Stimulated activated CD4-positive, alpha-beta T cell treated with anti-CD3 and anti-CD28 coated beads, Interleukin-4, amount 100 ng/mL, for 1 hour (primary cell): ENCODE measurements at places on chromosomes 2 and 18.

DNA sequence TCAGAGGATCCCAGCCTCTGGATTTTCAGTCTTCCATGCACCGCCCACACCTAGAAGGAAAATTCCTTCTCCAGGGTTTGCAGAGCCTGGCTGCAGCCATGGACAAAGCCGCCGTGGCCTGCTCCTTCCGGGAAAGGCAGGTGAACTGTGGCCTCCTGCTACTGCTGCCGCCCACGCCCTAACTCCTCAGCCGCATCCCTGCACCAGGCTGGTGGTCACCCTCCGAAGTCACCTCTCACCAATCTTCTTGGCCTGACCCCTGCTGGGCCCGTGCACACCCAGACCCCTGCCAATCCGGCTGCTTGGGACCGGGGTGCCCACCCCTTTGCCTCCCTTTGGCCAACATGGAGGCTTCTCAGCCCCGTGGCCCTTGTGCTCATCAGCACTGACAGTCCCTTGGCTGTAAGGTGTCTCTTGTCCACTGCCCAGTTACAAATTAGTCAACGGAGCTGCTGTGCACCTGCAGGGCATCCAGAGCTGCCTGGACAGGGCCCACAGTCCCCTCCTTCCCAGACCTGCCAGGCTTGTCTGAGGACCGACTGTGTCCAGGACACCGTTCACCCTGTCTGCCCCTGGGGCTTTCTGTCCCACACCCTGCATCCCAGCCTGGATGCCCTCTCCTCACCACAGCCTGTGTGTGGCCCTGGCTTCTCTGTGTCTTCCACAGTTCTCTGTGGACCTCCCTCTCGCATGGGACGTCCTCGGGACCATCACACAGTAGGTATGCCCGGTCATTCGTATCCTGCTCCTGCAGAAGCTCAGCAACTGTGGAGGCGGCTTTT, 130.1 kb upstream of the TPO start:
- DNase-seq = no peak

DNA sequence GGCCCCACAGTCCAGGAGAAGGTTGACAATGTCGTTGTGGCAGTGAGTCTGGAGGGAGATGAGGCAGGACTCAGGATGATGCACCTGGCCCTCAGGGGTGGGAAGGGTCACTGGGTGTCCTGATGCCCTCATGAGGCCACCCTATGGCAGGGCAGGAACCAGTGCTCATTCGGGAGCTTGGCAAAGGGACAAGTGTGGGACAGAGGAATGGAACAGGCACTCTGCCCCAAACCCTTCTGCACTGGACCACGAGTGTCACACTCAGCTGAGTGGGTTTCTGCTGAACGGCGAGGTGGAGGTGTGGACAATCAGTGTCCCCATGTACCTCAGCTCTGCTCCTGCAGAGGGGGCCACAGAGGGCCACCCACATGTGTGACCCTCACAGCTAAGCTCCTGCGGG, 32.0 kb downstream of the ANKMY1 start:
- no peak for DNase-seq

GRCh38 chr2:139175510-139175909, 395.3 kb upstream of the NXPH2 start:
- DNase-seq = no peak

GRCh38 chr18:69963196-69963595, 15.5 kb upstream of the CD226 start:
- DNase-seq = no peak

DNA sequence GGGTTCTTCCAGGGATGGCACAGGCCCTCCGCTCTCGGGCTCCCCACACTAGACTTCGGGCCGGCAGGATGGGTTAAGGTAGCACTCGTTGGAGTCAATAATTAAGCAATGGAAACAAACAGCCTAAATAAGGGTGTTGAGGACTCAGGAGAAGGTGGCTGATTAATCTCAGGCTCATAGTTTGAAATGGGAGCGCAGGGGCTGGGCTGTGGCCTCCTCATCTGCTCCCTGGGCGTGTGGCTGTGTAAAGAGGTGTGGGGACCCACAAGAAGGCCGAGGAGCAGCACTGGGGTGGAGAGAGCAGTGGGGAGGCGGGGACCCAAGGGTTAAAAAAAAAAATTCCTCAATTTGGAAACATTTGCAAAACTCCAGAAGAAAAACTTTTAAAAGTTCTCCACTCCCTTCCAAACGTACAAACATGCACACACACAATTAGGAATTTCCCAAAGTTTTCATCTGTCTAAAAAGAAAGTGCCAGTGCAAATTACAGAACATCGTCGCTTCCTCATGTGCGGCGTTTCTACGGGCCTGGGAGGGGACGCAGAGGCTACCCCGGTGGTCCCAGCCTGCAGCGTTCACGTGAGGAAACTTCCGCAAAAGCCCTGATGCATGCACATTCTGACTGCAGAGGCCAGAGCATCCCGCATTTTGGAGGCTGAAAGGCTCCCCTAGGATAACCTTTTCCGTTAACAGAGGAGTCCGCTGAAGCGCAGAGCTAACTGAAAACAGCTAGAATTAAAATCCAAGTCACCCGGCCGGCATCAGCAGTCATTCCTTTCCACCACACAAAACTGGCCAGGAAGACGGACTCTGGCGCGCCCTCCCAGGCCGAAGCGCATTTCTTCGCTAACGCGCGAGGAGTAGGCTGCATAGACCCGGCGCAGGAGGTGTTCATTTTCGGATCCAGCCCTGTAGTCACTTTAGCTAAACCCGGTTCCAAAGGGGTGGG, 1.0 kb upstream of the TUBB6 start:
- DNase-seq = no peak

DNA sequence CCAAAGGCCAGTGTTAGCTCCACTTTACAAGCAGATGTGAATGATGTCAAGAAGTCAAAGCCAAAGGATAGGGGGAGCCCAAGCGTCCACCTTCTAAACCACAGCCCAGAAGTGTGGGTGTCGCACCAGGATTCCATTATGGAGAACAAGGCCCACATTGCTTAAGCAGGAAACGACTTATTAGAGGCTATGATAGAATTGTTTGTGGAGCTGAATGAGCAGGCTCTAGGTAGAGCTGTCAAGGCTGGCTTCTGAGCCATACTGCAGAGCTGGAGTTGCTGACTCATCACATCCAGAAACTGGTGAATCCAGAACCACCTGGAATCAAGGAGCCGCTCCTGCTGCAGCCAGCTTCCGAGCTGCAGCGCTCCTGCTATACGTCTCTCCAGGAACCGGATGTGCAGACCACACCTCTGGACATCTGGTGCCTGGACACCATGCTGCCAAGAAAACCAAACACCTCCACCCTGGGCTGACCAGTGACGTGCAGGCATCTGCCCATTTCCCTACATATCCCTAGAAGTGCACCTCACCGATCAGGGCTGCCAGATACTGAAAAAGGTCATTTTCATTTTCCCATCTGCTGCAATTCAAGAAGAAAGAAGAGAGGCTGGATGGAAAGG, 6.2 kb upstream of the TWIST2 start:
- DNase-seq = no peak

GRCh38 chr2:7417845-7418742, 500.9 kb downstream of the RNF144A start:
- DNase-seq = no peak

DNA sequence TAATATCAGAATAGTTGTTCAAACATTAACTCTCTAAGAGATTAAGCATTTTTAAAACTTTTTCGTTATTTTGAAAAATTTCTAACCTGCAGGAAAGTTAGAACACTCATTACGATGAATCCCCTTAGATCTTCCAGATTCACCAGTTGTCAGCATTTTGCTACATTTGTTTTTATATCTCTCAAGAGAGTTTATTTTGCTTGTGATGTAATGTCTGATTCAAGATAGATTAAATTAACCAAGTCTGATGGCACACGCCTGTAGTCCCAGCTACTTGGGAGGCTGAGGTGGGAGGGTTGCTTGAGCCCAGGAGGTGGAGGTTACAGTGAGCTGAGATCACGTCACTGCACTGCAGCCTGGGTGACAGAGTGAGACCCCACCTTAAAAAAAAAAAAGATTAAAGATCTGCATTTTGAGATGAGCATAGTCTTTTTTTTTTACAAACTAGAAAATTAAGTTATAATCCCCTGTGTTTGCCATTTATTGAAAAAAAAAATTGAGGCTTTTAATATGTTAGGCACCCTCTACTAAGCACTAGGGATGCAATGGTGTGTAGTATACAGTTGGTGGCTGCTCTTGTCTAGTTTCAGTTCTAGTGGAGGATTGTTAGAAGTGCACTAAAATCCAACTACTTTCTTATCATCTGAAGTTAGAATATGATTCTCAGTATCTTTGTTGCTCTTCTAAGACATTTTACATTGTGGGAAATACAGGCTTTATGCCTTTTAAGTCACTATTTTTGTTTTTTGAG, 20.9 kb downstream of the RAB10 start:
- no peak for DNase-seq

DNA sequence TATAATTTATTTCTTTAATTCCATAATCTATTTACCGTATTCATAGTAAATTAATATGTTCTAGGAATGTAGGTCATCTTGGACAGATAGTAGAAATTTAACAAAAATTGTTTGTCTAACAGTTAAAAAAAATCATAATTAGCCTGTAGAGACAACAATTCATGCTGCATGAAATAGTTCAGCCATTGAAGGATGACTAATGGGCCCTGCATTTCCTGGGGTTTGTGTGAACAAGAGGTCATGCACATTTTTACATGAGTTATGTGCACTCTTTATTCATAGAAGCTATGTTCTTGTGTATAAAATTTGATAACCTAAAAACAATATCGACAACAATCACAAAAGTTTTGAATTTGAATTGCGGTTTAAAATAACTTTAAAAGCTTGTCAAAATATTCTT, 1663.6 kb downstream of the SUCLG1 start:
- no peak for DNase-seq

DNA sequence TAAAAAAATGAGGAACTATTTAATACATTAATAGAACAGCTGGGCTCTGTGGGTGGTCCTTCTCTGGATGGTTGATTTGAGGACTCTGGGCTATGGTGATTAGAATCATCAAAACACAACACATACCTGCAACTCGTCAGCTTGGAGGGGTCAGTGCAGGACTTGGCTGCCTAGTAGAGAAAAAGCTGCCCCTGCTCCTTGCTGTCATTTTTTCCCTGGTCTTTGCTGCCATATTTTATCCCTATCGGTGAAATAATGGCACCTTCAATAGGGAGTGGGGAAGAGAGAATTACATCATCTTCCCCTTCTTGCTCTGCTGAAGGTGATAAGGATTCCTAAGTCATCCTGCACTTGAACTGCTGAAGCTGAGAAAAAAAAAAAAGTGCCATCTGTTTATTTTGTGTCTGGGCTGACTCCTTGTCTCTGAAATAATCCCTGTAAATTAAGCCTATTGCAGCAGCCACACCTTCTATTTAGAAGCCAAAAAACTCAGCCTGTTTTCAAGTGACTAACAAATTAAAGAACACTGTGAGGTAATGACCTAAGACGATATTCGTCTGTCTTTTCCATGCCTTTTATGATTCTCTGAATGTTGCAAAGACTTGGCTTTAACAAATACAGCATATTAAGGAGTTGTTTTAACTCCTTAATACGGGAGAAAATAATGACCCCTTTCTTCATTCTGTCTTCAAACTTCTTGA, 89.3 kb downstream of the ACVR1 start:
- no peak for DNase-seq

- no peak for DNase-seq
These were observed 29.4 kb downstream of the FAM210A start for GRCh38 chr18:13696961-13697360.

DNA sequence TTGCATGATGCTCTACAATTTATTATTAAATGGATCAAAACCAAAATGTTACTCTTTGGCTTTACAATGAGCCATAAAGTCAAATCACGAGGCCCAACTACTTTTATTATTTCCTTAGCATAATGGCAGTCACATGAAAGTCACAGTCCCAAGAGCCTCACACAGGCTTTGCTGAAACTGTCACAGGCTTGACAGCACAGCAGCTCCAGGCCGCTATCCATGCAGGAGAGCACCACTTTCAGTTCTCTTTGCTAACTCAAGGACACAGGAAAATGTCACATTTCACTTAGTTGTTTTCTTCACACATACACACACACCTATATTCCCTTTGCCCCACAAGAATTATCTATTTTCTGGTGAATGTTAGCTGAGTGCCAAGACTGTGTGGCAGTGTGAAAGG, 11.1 kb upstream of the MSGN1 start:
- no peak for DNase-seq

- peak; percentile 14 for DNase-seq
These were observed 7.8 kb upstream of the OR6B3 start for GRCh38 chr2:240060977-240061591.

- DNase-seq = no peak
These were observed 110.2 kb downstream of the RNF144A start for GRCh38 chr2:7027411-7027810.

DNA sequence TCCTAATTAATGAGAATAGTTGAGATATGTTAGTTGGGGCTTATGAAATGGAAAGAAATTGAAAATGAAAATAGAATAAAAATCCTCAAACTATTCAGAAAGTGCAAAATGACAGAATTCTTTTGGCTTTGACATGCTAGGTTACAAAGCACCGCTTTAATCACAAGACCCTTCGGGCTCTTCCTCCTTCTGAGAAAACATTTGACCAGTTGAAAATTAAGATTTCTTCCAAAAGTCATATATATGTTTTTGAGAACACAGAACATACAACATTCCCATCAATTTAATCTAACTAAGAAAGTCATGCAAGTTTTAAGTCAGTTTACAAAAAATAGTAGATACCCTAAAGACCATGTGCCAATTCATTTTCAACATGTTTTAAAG, 2.2 kb upstream of the SLC40A1 start:
- DNase-seq = no peak

GRCh38 chr2:160332318-160332717, 132.2 kb upstream of the ITGB6 start:
- DNase-seq = no peak

DNA sequence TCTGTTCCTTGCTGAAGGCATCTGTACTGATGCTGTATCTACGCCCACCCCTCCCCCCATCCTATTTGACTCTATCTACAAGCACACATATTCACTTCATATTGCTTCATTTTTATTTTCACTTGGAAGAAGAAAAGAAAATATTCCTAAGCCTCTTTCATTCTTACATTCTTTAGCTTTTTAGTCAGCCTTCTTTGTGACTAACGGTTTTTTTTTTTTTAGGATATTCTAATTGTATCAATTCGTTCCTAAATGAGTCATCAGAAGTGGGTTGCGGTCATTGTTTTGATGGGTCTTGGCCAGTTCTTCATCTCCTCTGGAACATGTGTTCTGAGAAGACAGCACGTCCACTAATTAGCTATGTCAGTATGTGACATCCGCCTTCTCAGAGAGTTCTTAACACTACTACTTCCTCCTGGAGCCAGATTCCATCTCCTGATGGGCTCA, 88.7 kb downstream of the MYO1B start:
- no peak for DNase-seq

DNA sequence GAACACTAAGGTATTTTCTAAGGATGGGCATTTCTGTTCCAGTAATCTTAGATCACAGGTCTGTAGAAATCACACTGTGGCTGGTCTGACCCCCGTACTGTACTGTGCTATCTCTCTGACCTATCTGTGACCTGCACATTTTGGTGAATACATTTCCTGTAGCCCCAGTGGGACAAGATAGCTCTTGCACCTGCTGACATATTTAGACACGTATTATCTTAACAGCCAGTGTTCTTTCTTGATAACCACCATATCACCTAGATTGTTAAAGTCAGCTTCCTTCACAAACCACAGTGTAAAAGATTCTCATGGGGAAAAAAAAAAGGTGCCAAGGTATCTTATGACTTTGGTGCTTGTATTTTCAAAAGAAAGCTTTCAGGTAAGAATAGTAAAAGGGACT, 39.8 kb upstream of the TMEM247 start:
- no peak for DNase-seq

GRCh38 chr2:190119923-190120590, 57.5 kb upstream of the MSTN start:
- no peak for DNase-seq
